ENCODE measurements at places on chromosomes 7 and 10.

DNA sequence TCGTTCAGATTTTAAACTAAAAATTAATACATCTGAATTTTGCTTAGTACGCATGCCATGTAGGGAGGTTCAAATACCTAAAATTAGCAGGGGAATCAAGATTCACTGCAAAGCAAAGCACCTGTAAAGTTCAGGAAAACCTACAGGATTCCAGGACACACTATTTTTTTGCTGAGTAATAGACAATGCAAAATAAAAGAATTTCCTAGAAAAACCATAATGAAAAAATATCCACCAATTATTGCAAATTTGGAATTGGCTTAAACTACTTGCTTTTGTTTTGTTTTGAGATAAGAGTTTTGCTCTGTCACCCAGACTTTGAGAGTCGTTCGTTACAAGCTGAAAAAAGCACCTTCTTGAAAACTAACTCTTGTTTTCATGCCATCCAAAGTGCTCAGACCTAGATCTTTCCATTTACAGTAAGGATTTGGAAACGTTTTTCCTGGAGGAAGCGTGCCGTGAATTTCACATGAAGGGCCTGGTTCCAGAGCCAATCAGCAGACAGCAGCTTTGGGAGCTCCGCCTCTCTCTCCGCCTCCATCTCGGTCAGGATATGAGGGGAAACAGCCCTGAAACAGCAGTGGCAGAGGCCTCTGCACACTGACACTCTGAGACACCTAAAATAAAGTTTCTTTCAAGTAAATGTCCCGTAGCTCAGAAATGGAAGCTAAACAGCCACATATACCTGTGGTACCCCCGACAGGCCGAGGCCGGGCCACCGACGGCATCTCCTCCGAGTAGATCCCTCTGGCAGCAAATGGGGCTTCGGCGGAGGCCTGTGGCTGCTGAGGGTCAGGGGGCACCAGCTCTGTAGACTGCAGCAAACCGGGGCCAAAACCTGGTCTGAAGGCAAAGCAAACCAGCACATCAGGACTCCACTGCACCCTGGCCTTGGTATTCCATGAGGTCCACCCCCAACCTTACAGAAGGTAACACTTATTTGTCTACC, 45.9 kb upstream of the ATP6V0A4 start:
- DNase-seq, result no peak

DNA sequence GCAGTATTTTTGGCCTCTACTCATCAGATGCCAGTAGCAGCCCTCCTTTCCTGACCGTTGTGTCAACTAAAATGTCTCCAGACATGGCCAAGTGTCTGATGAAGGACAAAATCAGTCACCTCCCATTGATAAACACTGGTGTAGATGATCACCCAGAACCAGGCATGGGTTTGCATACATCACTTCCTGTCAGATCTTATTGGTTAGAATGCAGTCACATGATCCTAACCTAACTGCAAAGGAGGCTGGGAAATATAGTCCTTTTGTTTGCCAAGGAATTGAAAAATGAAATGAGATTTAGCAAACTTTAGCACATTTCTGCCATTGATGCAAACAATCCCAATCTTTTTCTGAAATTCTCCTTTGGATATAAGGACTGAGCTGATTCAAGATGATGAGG, 141.4 kb downstream of the BUB3 start:
- no peak for DNase-seq

- no peak for DNase-seq
These were observed 32.2 kb upstream of the ZNF518A start for GRCh38 chr10:96097865-96098264.

- DNase-seq, result no peak
These were observed 86.5 kb downstream of the ARID5B start for GRCh38 chr10:61987951-61988379.

DNA sequence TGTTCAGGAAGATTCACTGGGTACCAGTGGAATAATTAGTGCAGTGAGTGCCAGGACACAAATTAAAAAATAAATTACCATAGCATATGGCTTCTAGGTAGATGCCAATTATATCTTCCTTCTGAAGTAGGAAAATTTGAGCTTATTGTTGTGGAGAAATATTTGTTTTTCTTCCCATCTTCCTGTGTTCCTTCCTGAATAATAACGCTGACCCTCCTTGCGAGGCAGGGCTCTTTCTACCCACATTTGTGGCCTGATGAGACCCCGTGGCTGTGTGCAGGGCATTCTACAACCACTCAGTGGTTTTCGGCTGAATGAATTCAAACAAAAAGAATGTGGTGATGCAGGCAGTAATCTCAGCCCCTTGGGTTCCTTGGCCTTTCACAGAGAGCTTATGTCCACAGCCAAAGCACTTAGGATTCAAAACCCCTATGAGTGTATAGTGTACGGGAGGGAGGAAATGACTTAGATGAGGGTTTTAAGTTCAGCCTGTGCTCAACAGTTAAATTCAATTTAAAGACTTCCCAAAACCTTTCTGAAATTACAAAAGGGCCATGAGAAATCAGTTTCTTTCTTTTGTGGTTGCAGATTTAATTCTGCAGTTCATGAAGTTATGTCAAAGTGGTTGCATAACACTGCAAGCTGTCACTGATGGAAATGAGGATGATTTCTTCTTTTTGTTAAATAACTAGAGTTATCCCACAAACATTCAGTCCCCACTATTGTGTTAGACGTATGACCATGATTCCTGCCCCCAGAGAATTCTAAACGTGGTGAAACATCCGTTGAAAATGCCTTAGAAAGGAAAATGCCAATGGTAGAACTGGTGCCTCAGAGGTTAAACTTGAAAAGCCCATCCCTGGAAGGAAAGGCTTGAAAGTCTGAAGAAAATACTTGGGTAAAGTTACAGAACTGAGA, 255.3 kb downstream of the FZD1 start:
- DNase-seq, result peak; percentile 84

- DNase-seq, result peak; percentile 98
These were observed 35.8 kb downstream of the LAMB4 start for GRCh38 chr7:108094346-108094745.

- peak; percentile 20 for DNase-seq
These were observed 317.8 kb downstream of the TNS3 start for GRCh38 chr7:47264021-47264651.

GRCh38 chr7:5348134-5349004, 65.6 kb downstream of the SLC29A4 start:
- DNase-seq, result no peak

- DNase-seq, result no peak
These were observed 295.2 kb downstream of the GFRA1 start for GRCh38 chr10:115977855-115978254.

GRCh38 chr10:69240455-69240854, 20.3 kb downstream of the HKDC1 start:
- DNase-seq, result no peak

- peak; percentile 32 for DNase-seq
These were observed 160.5 kb downstream of the ADAM12 start for GRCh38 chr10:126227762-126228134.

DNA sequence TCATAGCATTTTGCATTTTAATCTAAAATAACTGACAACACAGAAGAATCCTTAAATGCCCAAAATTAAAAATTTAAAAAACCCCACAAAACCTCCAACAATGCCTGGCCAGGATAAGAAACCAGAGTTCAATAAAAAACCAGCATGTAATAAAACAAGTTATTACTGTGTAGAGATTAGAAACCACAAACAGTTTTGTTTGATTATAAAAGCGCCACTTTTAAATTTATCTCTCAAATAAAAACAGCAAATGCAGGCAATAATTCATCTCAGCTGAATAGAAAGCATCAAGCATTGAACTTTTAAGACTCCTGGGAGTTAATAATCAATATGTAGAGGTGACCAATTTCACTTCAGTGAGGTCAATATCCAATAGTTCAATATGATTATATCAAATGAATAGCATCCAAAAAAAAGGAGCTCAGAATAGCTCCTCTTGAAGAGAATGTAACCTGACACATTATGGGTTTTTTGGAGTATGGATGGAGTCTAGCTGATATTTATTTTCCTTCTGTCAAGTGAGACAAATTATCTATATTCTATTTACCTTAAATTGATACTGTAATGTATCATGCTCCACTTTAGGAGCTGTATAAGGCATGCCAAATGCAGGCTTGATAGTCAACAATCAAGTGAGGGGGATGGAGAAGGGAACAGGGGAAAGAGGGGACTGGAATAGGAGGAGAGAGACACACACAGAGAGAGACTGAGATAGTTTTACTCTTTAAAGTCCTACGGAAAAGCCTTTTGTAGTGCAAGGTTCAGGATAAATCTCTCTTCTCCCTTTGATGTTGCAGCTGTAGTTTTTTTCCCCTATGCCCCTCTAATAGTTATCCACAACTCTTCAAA, 130.9 kb downstream of the RSU1 start:
- DNase-seq, result no peak

DNA sequence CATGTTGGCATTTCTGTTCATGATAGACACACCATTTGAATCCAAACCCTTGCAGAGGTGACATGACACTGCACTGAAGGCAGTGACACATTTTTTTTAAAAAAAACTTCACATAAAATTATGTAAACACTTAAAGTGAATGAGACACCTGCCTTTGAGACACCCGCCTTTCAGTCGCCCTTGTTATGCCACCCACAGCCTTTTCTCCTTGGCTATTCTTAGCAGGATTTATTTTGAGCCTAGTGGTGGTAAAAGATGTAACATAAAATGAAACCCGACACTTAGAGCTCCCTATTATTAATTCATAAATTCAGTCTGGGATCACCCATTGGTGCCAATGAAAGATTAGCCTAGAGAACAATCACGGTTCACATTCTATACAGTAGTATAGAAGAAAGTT, 161.3 kb downstream of the DYNC1I1 start:
- DNase-seq, result no peak

GRCh38 chr10:32149252-32149955, 93.2 kb upstream of the KIF5B start:
- peak; percentile 77 for DNase-seq

DNA sequence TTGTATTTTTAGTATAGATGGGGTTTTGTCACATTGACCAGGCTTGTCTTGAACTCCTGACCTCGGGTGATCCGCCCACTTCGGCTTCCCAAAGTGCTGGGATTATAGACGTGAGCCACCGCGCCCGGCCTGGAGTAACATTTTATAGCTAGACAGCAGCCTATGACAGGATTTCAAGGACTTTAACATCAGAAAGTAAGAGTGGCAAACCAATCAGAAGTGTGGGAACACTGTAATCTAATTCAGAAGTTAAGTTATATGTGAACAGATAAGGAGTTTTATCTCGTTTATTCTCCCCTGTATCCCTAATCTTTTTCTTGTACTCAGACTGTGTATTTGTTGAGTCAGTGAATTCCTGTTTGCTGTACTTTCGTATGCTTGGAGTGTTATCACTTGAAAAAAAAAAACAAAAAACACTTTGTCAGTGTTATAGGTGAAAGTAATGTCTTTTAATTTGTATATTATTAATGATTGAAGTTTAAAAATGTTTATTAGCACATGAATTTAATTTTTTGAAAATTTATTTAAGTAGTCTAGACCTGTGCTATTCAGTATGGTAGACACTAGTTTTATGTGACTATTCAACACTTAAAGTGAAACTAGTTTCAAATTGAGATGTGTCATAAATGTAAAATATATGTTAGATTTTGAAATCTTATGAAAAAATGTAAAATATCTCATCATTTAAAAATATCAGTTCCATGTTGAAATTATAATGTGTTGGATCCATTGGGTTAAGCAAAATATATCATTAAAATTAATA, 38.6 kb downstream of the RSBN1L start:
- no peak for DNase-seq

DNA sequence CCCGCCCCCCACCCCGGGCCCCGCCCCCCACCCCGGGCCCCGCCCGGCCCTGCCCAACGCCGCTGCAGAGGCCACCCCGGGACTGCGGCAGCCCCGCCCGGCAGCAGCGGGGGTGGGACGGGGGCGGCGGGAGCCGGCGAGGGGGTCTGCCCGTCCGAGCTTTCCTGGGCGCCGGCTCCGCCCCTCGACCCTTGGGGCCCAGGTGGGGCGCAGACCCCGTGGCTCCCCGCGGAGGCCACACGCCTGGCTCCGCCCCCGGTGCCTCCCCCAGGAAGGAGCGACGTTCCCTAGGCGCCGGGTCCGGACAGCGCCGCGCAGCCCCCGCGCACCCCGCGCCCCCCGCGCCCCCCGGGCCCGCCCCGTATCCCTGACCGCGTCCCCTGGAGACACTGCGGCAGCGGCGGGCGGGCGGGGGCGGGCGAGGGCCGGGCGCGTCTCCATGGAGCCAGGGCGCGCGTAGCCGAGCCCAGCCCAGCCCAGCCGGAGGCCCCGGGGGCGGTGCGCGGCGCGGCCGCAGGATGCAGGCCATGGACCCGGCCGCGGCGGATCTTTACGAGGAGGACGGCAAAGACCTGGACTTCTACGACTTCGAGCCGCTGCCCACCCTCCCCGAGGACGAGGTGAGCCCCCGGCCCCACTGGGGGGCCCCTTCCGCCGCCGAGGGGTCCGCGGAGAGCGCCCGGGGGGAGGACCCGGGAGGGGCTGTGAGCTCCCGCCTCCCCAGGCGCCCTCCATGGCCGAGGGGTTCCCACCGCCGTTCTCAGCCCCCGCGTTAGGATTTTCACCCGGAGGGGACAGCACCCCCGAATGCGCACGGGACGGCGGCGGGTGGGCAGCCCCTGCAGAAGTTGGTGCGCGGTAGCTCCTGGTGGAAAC, at the start of gene KNDC1:
Gene KNDC1, plus strand, starts transcription at position 270 of the 876 bp plus-strand sequence. Its CDS starts 249 bp downstream, at position 519.
- peak; percentile 1 for DNase-seq

GRCh38 chr10:72261784-72262404, 11.8 kb upstream of the DDIT4 start:
- no peak for DNase-seq

DNA sequence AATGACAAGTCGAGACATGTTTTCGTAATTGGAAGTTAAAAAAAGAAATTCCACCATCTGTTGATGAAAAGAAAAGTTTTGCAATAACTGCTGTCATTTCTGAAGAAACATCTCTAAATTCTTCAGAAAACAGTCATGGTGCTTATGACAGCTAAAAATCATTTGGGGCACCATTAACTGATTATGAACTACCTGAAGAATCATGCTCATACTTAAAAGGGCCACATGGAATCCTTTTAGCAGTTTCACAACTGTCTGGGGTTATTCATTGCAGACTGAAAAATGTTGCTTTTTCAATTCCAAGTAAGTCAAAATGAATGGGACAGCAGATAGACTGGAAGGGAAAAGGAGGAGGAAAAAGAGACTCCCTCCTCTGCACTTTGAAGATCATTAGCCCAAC, 134.2 kb downstream of the CHN2 start:
- peak; percentile 60 for DNase-seq

DNA sequence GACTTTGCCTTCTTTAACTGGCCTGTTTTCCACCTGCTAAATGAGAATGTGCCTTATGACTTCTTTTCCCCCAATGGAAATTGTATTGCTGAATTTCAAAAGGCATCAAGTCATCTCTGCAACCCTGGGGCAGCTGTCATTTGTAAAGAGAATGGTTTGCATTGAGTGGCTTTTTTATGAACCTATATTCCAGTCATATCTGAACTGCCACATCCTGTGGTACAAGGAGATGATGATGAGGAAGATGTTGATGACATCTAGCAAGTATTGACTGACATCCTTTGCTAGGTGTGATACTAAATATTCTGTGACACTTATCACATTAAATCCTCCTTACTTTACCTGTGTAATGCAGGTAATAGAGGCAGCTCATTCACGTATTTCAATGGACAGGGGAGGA, 88.3 kb upstream of the KIAA1217 start:
- no peak for DNase-seq

- peak; percentile 53 for DNase-seq
These were observed 4.7 kb upstream of the EBF3 start for GRCh38 chr10:129968853-129969183.

DNA sequence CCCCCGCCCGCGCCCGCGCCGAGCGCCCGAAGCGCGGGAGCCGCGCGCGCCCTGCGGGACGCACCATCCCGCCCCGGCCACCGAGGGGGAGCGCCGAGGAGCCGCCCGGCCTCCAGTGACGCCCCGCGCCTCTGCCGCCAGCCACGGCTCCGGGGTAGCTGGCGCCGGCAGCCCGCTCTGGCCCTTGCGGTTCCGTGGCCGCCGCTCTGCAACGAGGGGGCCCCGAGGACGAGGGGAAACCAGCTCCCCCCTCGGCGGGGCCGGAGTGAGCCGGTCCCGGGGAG, at the start of gene PAXIP1:
Gene PAXIP1, minus strand, starts transcription at position 33 of the 284 bp plus-strand sequence. CDS start 195 bp downstream, outside the sequence.
- DNase-seq, result no peak

Measured in fibroblast of upper back skin (primary cell).